Activated T-helper 2 cell treated with anti-CD3 and anti-CD28 coated beads, Interferon-gamma antibody, Interleukin-2, Interleukin-4, amounts not matched to agents 10 μg/mL and 5 μg/mL and 100 μg/mL, durations not matched to agents 14 hours and 24 hours and 36 hours (primary cell): ENCODE measurements at places on chromosomes 1 and 21. TPM values are rescaled to one million over a fixed set of nuclear protein-coding genes. Genes with fewer than 3 reads are reported as not detected.

The LRRC7 gene
- total RNA-seq = not detected in 2 replicates

The ZMYND12 gene
- total RNA-seq = 0.11 and 0.28 TPM in 2 replicates

The OR14K1 gene
- total RNA-seq = not detected in 2 replicates

The ALX3 gene
- total RNA-seq = not detected in 2 replicates

The PLD5 gene
- total RNA-seq = not detected in 2 replicates

The TBX19 gene
- 6.5 and 7.6 TPM in 2 replicates for total RNA-seq

The KCNH1 gene
- total RNA-seq = not detected in 2 replicates

The BGLAP gene
- total RNA-seq = 1.7 and 2.2 TPM in 2 replicates

DNA sequence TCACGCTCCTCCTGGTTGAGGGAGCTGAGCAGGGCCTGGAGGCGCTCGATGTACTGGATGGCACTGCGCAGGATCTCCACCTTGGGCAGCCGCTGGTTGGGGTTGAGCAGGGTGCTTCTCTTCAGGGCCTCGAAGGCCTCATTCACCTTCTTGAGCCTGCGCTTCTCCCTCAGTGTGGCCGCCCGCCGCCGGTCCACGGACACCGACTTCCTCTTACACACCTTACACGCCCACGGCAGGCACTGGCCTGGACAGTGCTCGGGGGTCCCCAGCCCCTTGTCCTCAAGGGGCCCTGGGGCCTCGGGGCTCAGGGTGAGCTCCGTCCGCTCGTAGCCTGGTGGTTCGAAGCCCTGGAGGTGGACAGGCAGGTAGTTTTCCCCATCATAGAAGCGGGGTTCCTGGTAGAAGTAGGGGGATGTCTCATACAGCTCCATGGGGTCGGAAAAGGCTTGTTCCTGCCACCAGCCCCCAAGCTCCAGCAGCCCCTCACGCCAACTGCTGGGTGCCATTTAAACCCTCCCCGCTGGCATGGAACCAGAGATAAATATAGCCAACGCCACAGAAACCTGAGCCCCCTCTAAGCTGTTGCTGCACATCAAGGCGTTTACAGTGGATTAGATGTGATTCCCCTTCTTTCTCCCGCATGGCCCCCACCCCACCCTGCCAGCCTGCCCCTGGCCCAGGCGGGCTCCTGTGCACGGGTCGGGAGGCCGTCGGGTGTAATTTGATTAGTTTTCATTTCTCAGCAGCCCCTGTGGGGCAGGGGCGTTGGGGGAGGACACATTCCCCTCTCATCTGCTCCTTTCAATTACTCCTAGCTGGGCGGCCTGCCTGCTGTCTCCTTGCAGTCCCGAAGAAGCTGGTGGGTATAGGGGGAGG lies at the start of gene MYOG:
MYOG (minus strand) TSS at position 485 of the 879 bp plus-strand sequence; CDS start at position 434, 51 bp downstream.
- no peaks in the 10 kb centered on the region for H3K36me3 ChIP-seq
- no peaks in the 10 kb centered on the region for H3K4me1 ChIP-seq
- H3K27ac ChIP-seq = no peak within 1 kb of the TSS

DNA sequence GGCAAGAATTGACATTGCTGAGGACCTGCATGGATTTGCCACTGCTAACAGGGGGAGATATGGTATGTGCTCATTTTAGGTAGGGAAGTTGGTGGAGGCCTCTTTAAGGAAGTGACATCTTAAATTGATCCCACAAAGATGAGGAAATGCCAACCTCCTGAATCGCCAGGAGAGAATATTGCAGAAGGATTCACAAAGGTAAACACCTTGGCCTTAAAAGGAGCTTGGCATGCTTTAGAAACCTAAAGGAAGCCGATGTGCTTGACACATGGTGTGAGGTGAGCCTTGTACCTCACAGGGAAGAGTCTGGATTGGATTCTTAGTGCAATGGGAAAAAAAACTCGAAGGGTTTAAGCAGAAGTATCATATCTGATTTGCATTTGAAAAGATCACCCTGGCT lies 470.5 kb upstream of the DAB1 start:
- no peaks in the 10 kb centered on the region for H3K27me3 ChIP-seq
- no peaks in the 10 kb centered on the region for H3K4me1 ChIP-seq
- no peaks in the 10 kb centered on the region for H3K36me3 ChIP-seq
- no peak for DNase-seq
- H3K4me3 ChIP-seq = no peak overlapping the region

GRCh38 chr1:188363943-188364342 lies 1535.2 kb downstream of the PLA2G4A start:
- H3K27me3 ChIP-seq = no peaks in the 10 kb centered on the region
- no peaks in the 10 kb centered on the region for H3K36me3 ChIP-seq
- H3K27ac ChIP-seq = no peak overlapping the region
- H3K4me3 ChIP-seq = no peak overlapping the region
- no peaks in the 10 kb centered on the region for H3K4me1 ChIP-seq

GRCh38 chr1:235304549-235305451 lies 23.2 kb downstream of the ARID4B start:
- peak overlapping the region; percentile 74 for H3K27ac ChIP-seq
- H3K36me3 ChIP-seq = peaks cover 9% of the 10 kb centered on the region
- H3K4me1 ChIP-seq = peaks cover 35% of the 10 kb centered on the region
- no peak for DNase-seq
- peak overlapping the region; percentile 22 for H3K4me3 ChIP-seq
- H3K27me3 ChIP-seq = no peaks in the 10 kb centered on the region

DNA sequence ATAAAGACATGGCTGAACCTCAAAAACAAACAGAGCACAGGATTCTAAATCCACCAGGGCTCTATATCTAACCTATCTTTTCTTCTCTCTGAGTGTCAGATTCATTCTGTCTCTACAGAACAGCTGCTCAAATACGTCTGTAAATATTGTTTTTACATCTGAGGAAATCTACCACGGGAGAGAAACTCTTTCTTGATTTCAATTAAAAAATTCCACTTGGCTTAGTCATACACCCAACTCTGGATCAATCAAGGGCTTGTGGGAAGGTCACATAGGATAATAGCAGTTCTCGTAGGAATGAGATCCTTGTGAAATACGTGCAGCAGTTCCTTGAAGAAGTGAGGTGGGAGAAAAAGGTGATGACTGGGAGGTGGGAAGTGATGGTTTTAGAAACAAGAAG lies 1355.7 kb upstream of the ADGRL2 start:
- DNase-seq = no peak
- H3K4me3 ChIP-seq = no peak overlapping the region
- no peaks in the 10 kb centered on the region for H3K4me1 ChIP-seq

DNA sequence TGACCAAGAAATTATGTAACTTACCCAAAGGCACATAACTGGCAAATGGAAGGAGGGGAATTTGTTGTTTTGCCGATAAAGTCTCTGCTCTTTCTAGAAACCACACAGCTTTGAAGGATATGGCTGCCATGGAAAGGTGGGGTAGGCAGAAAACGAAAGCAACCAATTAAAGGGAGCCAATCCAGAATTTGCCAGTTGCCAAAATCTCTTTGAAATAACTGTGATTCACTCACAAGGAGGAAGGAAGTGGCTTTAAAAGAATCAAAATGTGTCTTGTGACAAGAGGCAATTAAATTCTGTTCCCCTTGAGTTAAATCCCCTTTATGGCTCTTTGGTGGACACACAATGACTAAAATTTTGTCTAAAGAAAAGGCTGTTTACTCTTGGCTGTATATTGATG lies 61.2 kb upstream of the CCDC190 start:
- no peaks in the 10 kb centered on the region for H3K36me3 ChIP-seq
- H3K4me3 ChIP-seq = no peak overlapping the region
- H3K27ac ChIP-seq = no peak overlapping the region
- H3K4me1 ChIP-seq = no peaks in the 10 kb centered on the region

GRCh38 chr1:9429342-9429711 lies 109.9 kb upstream of the SLC25A33 start:
- H3K27me3 ChIP-seq = peaks cover 7% of the 10 kb centered on the region
- no peaks in the 10 kb centered on the region for H3K36me3 ChIP-seq
- no peak for DNase-seq
- H3K4me1 ChIP-seq = peaks cover 38% of the 10 kb centered on the region

DNA sequence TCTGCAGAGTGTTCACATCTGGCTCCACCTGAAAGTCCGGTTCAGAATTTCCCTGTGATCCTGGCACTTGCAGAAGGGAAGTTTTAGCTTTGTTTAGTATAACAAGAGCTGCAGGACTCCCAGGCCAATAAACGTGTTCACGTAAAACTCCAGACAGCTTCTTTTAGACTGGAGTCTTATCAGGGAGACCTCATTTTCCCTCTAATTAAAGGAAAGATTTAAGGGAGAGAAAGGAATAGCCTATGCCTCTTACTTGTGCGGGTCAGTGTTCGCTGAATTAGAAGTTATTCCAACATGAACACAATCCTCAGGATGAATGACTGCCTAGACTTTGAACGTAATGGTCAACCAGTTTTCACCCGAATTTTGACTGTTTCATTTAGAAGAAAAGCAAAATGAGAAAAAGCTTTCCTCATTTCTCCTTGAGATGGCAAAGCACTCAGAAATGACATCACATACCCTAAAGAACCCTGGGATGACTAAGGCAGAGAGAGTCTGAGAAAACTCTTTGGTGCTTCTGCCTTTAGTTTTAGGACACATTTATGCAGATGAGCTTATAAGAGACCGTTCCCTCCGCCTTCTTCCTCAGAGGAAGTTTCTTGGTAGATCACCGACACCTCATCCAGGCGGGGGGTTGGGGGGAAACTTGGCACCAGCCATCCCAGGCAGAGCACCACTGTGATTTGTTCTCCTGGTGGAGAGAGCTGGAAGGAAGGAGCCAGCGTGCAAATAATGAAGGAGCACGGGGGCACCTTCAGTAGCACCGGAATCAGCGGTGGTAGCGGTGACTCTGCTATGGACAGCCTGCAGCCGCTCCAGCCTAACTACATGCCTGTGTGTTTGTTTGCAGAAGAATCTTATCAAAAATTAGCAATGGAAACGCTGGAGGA lies 202.1 kb upstream of the SGIP1 start:
- H3K4me1 ChIP-seq = peaks cover 62% of the 10 kb centered on the region
- H3K4me3 ChIP-seq = peak overlapping the region; percentile 97
- H3K36me3 ChIP-seq = peaks cover 33% of the 10 kb centered on the region

- H3K4me3 ChIP-seq = no peak overlapping the region
- H3K4me1 ChIP-seq = peaks cover 15% of the 10 kb centered on the region
- DNase-seq = no peak
- H3K36me3 ChIP-seq = no peaks in the 10 kb centered on the region
Measured at GRCh38 chr1:206509612-206510257, 2.4 kb downstream of the RASSF5 start.

- H3K27ac ChIP-seq = no peak overlapping the region
- DNase-seq = no peak
- H3K36me3 ChIP-seq = peaks cover 17% of the 10 kb centered on the region
- no peaks in the 10 kb centered on the region for H3K4me1 ChIP-seq
- H3K4me3 ChIP-seq = no peak overlapping the region
- H3K27me3 ChIP-seq = no peaks in the 10 kb centered on the region
Measured at GRCh38 chr1:36008546-36009197, 75.2 kb upstream of the TEKT2 start.

- no peaks in the 10 kb centered on the region for H3K36me3 ChIP-seq
- H3K4me1 ChIP-seq = peaks cover 25% of the 10 kb centered on the region
- DNase-seq = no peak
Measured at GRCh38 chr1:84141182-84142003, 2.7 kb upstream of the PRKACB start.

DNA sequence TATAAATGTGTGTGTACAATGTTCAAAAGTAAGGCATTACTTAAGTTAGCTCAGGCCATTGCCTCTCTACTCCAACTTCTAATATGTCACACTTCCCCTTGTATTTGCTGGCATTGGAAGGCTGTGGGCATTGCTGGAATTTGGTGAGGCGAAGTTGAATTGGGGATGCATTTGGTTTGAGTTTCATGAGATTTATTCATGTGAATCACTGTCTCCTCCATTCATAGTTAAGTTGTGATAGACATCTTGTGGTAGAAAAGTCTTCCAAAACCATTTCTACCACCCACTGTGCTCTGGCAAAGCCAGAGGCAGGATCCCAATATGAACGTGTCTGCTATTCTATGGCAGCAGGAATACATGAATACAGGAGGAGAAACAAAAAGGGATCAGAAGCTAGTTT lies 397.8 kb upstream of the USP24 start:
- H3K4me1 ChIP-seq = no peaks in the 10 kb centered on the region
- DNase-seq = no peak
- no peaks in the 10 kb centered on the region for H3K27me3 ChIP-seq
- H3K36me3 ChIP-seq = no peaks in the 10 kb centered on the region

- no peak for DNase-seq
- H3K4me1 ChIP-seq = peaks cover 7% of the 10 kb centered on the region
Measured at GRCh38 chr1:233647636-233648035, 33.7 kb downstream of the KCNK1 start.

- no peak overlapping the region for H3K27ac ChIP-seq
- no peak for DNase-seq
- H3K4me3 ChIP-seq = no peak overlapping the region
- H3K36me3 ChIP-seq = no peaks in the 10 kb centered on the region
Measured at GRCh38 chr1:36576551-36577110, 93.9 kb upstream of the CSF3R start.

DNA sequence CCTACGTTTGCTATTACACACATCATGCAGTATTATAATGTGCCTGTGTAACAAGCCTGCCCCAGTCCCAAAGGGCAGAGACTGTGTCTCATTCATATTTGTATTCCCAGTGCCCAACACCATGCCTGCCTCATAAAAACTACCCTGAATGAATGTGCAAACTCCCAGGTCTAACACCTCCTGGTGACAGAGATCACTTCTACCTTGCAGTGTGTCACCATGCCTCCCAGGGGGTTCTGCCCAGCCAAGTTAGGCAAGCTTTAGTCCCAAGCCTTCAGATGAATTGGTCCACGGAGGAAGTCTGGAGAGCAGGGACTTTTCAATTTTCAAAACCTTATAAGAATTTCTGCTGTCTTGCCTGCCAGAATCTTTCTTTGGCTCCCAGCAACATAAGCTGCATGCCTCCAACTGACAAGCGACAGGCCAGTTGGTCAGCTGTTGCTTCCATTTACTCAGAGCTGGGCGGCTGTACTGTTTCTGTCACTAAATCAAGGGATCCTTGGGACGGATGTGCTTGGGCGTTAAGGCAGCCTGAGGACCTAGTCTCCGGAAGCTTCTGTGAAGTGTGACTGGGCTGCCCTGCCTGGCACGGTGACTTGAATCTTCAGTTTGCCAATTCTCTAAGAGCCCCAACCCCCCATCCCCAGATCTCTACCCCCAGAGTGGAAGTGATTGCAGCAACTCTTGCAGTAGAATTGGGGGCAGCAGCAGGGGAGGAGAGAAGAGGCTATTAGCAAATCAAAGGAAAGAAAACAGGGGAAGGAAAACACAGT lies 1.2 kb downstream of the RXRG start:
- no peak for DNase-seq
- no peak overlapping the region for H3K4me3 ChIP-seq
- peaks cover 34% of the 10 kb centered on the region for H3K27me3 ChIP-seq
- no peak overlapping the region for H3K27ac ChIP-seq
- H3K4me1 ChIP-seq = no peaks in the 10 kb centered on the region

- no peak for DNase-seq
- H3K27me3 ChIP-seq = no peaks in the 10 kb centered on the region
- H3K4me1 ChIP-seq = no peaks in the 10 kb centered on the region
- peaks cover 4% of the 10 kb centered on the region for H3K36me3 ChIP-seq
Measured at GRCh38 chr1:33163621-33164519, 18.0 kb downstream of the TRIM62 start.
